Activated CD4-positive, alpha-beta T cell treated with anti-CD3 and anti-CD28 coated beads, Interleukin-2, amount 10 ng/mL, durations not matched to agents 7 days and 5 days (primary cell): ENCODE measurements at places on chromosomes 1 and 21. TPM values are rescaled to one million over a fixed set of nuclear protein-coding genes. Genes with fewer than 3 reads are reported as not detected.

DNA sequence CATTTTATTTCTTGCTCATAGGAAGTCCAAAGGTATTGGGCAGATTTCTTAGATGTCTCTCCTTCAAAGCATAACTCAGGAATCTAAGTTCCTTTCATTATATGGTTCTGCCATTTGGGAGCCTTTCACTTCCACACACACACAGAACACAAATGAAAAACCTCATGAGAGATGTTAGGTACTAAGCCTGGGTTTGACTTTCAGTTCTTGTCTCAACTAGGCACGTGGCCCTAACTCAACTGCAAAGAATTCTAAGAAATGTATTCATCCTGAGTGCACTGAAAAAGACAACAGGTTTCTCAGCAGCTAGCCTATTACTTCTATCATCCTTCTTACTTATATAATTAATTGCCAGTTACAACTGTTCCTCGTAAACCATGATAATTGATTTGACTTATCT lies 190.0 kb upstream of the SAMSN1 start:
- peak; percentile 13 for DNase-seq

GRCh38 chr1:240337781-240338180 lies 246.1 kb downstream of the FMN2 start:
- no peak for DNase-seq

The CDKN2C gene
- total RNA-seq, result 82.3 TPM

DNA sequence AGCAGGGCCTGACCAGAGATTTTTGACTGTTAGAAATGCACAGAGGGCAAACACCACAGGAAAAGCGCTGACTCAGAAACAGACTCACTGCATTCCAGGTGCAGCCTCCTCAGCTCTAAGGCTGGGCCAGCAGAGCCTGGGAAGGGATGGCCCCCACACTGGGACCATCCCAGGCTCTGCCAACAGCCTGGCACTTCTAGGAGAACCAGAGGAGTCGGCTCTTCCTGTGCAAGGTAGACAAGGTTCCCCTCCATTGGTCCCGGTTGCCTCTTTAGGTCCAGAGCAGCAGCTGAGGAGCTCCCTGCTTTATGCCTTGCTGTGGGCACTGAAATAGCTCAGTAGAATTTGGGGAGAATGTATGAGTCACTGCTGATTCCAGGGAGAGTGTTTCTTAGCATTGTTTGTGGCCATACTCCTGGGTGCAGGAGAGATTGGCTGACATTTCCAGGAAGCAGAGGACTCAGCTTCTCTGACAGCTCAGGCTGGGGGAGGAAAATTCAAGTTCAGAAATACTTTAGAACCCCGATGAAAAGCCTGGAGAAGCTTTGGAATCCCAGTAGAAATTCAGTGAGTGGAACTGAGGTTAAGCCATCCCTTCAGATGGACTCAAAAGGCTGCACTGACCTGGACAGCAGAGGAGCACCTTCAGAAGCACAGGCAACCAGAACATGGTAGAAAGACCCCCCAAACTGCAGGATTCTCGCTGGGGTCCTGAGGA lies 19.7 kb downstream of the PRAMEF1 start:
- no peak for DNase-seq

DNA sequence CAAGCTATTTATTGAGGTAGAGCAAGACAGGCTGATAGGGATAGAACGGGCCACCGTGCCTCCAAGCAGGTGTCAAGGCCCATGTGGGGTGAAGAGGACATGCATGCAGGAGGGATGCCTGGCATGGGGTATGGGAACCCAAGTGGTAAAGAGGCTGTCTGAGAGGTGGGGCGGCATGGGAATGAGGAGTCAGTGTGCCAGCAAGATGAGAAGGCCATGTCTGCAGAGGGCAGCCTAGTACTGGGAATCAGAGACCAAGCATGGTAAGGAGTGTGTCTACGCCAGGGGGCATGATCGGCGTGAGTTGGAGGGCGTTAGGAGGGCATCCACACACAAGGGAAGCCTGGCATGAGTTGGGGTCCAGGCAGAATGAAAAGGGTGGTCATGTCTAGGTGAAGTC lies 303.7 kb upstream of the PLD5 start:
- no peak for DNase-seq

GRCh38 chr1:235060607-235061470 lies 67.8 kb downstream of the TOMM20 start:
- DNase-seq, result no peak

DNA sequence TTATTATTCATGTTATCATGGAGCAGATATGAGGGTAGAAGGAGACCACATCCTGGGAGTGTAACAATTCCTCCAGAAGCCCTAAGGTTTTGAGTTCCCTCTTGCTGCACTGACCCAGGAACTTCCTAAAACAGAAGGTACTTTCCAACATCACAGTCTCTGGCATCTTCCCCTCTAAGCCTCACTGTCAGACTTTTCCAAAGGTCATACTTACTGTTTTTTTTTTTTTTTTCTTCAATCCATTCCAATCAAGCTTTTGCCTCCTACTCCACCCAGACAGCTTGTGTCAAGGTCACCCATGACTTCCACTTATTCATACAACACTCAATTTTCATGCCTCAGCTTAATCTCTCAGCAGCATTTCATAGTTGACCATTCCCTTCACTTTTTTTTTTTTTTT lies 18.4 kb upstream of the UQCRHL start:
- no peak for DNase-seq

DNA sequence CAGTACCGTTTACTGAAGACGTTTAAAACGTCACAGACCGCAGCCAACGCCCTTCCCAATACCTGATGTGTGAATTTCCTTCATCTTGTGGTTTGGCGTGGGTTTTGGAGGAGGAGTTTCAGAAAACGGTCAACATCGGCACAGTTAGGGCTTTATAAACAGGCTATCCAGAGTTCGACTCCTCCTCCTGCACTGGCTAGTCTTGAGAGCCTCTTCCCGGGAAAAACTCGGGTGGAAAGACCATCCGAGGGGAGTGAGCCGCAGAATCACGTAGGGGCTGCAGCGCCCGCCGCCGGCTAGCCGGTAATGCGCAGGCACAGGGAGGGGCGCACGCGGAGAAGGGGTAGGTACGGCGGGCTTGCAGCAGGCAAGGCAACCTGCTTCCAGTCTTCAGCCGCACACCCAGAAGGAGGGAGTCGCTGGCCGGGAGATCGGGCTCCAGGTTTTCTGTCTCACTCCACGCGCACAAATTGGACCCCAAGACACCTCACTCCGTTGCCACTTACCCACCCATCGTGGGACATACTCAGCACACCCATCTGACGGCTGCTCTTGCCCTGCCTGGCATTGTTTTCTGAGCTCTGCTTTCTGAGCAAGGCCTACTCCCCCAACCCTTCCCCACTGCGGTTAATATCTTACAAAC lies 25.4 kb downstream of the SLC19A2 start:
- peak; percentile 38 for DNase-seq

The SPRR2G gene
- total RNA-seq, result not detected

- DNase-seq, result no peak
These were observed 4.5 kb upstream of the DIP2A start for GRCh38 chr21:46454142-46454541.

- DNase-seq, result no peak
These were observed 49.3 kb upstream of the FAM3B start for GRCh38 chr21:41267346-41267745.

DNA sequence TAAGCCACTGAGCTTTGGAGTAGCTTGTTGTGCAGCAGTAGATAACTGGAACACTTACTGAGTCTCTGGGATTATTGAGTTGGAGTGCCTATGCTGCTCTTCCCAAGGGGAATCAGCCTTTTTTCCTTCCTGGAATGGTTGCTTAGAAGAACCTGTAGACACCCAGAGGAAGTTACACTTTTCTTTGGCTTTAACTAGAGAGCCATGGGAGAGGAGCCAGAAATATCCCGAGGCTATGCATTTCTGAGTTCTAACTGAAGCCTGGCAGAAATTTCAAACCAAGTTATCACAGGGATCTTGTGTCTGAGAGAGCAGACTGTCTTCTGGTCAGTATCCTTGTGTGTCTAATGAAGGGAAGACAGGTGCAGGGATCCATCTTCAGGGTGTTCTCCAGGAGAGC lies 28.3 kb downstream of the LAMC1 start:
- DNase-seq, result no peak

The EFCAB14 gene
- total RNA-seq, result 103 TPM

- no peak for DNase-seq
These were observed 151.0 kb upstream of the KCNJ6 start for GRCh38 chr21:38067086-38067739.

DNA sequence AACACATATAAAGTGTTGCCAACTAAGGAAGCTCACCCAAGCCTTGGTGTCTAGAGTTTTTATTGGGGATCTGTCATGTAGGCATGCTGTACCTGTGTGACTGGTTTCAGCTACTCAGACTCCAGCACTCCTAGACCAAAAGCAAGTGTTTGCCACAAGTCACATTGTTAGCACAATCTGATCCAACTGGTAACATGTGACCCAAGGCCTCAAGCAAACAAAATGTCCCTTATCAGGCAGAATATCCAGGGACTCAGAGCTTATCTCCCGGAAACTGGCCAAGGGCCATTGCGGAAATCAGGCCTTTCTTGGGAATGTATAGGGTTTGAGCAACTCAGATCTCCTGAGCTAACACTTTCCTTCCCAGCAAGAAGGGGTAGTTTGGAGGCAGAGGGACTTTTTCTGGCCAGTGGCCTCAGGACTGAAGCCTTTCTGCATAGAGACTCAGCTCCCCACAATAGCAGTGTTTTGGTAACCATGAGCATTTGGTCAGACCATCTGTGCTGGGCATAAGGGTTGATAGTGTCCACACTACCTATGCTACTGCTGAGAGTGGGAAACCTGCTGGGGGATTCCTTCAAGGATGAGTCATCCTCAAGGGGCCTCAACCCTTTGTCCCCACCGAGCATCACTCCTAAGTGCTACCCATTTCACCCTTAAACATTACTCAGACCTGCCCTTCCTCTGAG lies 29.6 kb downstream of the NHLH2 start:
- DNase-seq, result no peak
